ENCODE measurements at places on chromosomes 3 and 15.
A peak's percentile ranks its signal among the peaks of the same experiment; 100 is the strongest.

DNA sequence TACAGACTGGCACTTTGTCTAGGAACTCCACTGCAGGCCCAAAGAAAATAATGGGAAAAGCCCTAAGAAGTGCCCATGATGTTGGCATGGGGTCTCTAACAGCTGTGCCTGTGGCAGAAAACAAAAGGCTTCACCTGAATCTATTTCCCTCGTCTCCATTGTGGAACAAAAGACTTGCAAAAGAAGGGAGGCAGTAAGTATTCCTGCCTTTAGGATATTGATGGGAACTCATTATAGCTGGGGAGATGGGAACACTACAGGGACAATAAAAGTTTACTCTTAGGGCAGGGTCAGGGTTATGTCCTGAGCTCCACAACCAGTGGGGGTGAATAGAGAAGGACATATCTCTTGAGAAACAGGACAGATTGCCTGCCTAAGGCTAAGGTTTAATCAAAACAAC lies 930.6 kb upstream of the EPHA6 start:
- DNase-seq: no peak

DNA sequence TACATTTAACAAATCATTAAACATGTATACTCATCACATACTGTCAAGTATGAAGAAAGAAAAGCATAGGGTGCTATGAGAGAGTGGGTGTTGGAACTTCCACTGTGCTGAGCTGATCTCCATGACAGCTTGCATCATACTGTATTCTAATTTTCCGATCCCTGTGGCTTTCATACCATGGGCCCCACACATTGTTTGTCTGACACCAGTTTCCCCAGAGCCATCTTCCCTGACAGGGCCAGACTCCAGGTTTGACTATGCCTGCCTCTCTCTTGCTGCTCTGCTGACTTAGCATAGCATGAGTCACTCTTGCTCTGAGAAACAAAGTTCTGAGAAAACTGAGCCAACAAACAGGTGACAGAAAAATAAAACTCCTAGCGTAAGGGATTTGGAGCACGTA lies 37.0 kb upstream of the CASR start:
- DNase-seq: no peak

GRCh38 chr3:70738291-70738681 lies 425.8 kb upstream of the MDFIC2 start:
- no peak for DNase-seq

DNA sequence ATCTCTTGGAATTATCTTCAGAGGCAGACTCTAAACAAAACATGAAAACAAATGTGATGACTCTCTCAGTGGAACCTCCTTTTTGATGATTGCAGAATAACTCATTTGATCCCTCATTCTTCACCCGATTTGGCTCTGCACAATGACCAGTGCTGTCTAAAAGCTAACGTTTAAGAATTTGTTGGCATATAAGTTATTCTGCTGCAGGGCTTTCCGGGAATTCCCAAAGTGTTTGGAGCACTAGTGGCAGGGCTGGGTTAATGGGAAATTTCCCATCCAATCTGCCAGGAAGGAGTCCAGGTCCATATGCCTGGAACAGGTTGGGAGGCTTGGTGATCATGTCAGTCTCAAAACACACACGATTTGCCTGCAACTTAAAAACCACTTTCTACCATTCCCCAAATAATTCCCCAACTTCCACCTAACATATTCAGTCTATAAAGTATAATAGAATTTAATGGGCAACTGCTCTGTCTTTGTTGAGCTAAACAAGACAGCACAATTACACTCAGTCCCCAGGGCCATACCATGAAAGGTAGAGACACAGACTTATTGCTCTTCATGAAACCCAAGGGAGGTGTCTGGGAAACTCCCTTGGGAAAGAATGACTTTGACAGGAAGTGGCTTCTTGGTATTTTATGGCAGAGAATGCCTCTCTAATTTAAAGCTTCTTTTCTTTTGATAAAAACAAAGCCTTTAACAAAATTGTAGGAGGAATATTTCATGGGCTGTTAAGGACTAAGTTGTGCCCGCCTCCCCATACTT lies 38.0 kb downstream of the ARRDC4 start:
- peak; percentile 35 for DNase-seq

GRCh38 chr3:108862865-108863798 lies 40.5 kb downstream of the TRAT1 start:
- DNase-seq: no peak

GRCh38 chr3:177713928-177714900 lies 516.9 kb upstream of the TBL1XR1 start:
- peak; percentile 57 for DNase-seq

- peak; percentile 4 for DNase-seq
Observed at GRCh38 chr3:161558236-161558635, 61.6 kb downstream of the OTOL1 start.

DNA sequence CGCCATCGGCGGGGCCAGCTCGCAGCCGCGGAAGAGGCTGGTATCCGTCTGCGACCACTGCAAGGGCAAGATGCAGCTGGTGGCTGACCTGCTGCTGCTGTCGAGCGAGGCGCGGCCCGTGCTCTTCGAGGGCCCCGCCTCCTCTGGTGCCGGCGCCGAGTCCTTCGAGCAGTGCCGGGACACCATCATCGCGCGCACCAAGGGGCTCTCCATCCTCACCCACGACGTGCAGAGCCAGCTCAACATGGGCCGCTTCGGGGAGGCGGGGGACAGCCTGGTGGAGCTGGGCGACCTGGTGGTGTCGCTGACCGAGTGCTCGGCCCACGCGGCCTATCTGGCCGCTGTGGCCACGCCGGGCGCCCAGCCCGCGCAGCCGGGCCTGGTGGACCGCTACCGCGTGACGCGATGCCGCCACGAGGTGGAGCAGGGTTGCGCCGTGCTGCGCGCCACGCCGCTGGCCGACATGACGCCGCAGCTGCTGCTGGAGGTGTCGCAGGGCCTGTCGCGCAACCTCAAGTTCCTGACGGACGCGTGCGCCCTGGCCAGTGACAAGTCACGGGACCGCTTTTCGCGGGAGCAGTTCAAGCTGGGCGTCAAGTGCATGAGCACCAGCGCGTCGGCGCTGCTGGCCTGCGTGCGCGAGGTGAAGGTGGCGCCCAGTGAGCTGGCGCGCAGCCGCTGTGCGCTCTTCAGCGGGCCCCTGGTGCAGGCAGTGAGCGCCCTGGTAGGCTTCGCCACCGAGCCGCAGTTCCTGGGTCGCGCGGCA lies 1.8 kb downstream of the TLNRD1 start:
- DNase-seq: no peak

DNA sequence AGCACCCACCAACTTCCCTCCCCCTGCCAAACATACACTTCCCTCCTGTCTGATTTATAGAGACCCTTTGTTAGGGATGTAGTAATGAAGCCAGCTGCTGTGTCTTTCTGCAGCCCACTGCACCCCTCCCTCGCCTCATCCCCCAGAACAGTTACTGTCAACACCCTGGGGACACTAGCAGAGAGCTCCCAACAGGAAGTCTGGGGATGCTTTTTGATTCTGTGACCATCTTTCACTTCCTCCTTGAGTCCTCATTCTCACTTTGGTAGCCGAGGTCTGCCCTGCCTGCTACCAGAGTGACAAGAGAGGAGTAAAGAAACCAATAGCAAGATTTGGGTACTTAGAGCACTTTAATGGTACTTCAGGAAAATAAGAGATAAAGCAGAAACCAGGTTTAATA lies 201.6 kb downstream of the SATB1 start:
- DNase-seq: no peak

- no peak for DNase-seq
Observed at GRCh38 chr15:49040151-49040550, 6.1 kb downstream of the SECISBP2L start.

DNA sequence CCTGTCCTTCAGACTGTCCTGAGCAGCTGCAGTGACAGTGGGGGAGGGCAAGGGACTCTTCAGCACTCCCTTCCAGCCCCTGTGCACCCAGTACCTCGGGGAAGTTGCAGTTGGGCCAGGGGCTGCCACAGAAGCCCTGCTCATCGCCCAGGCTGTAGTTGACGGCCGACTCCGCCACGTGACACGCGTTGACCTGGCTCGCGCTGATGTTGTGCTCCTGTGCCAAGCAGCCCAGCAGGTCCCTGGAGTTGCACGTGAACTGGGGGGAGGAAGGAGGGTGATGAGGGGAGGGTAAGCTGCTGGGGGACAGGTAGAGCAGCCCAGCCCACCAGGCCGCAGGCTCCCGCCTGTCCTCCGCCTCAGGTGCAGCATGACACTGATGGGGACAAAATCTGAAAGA lies 101.2 kb downstream of the SEC22A start:
- DNase-seq: no peak

DNA sequence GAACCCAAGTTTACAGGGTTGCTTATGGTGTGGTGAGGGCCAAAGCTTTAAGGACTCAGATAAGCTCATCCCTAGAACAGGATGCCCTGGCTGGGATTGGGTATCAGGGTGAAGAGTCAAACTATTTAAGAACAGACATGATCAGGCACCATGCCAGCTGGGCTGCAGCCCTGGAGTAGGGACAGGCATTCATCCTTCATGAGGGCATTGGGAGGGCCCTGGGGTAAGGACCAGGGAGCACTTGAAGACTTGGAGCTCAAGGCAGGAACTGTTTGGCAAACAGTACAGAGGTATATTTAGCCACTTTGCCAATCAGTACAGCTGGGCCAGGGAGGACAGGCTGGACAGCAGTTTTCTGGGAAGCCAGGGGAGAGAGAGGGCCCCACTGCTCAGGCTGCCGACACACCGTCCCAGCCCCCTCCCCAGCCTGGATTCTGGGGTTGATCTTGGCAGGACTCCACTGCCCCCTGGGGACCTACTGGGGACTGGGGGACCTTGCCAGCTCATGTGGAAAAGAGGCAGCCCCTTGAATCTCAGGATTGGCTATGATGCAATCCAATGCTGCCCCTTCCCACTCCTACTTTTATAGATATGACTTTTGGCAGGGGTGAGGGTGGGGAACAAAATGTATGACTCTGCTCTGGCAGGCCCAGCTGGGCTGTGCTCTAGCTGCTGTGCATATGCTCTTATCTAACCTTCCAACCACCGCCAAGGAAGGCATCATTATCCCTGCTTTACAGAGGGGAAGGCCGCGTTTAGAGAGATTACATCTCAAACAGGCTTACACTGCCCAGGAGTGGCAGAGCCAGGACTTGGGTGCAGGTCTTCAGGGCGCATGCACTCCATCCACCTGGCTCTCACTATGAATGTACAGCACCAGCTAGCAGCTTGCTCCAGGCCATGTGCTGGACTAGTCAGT lies 2.3 kb downstream of the PLA2G4E start:
- DNase-seq: no peak

- DNase-seq: no peak
Observed at GRCh38 chr3:138877226-138877625, 42.5 kb upstream of the PIK3CB start.

- no peak for DNase-seq
Observed at GRCh38 chr3:13427662-13428603, 7.8 kb upstream of the NUP210 start.

- DNase-seq: peak; percentile 35
Observed at GRCh38 chr3:151315136-151315535, 1.5 kb downstream of the GPR87 start.

DNA sequence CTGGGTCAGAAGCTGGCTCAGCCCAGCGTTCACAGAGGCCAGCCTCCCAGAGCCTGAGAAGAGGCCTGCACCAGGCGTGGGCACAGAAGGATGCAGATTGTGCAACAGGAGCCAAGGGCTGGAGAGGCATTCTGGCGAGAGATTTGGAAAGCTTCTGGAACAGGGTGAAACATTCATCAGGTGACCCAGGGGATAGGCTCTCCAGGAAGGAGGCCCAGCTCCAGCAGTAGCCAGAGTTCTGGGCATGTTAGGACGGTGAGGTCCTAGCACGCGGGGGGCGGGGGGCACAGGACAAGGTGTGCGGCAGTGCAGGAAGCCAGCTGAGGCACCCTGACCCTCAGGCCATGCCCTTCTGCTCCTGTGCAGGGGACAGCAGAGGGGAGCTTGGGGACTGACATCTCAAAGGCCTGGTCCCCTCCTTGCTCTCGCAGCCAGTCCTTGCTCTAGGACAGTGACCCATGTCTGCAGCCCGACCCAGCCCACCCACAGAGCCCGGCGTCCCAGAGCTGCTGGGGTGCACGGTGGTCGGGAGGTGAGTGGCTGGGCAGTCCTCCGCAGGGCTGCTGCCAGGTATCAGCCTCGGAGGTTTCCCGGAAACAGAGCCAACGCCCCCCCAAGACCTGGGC lies 111.7 kb upstream of the KLF13 start:
- DNase-seq: peak; percentile 63
